ENCODE measurements at places on chromosomes 7 and 10.
A peak's percentile ranks its signal among the peaks of the same experiment; 100 is the strongest.

DNA sequence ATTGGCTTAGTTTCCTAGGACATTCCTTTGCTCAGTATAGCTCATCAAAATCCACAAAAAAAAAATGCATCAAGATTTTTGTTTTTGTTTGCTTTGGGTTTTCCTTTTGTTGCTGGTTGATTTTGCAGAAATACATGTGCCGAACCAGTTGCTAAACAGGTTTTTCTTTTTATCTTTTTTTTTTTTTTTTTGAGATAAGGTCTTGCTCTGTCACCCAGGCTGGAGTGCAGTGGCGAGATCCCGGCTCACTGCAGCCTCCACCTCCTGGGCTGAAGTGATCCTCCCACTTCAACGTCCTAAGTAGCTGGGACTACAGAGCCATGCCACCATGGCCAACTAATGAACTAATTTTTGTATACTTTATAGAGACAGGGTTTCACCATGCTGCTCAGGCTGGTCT lies 8.3 kb downstream of the CSTF2T start:
- no peak for DNase-seq

GRCh38 chr7:153642989-153643388 lies 409.2 kb upstream of the DPP6 start:
- no peak for DNase-seq

GRCh38 chr10:14360961-14361360 lies 30.2 kb upstream of the FRMD4A start:
- no peak for DNase-seq

- no peak for DNase-seq
Observed at GRCh38 chr10:53489335-53490182, 717.0 kb upstream of the MBL2 start.

GRCh38 chr10:46787321-46787615 lies 124.0 kb upstream of the PTPN20 start:
- DNase-seq = peak; percentile 17

- no peak for DNase-seq
Observed at GRCh38 chr10:85061401-85061800, 733.0 kb downstream of the CCSER2 start.

DNA sequence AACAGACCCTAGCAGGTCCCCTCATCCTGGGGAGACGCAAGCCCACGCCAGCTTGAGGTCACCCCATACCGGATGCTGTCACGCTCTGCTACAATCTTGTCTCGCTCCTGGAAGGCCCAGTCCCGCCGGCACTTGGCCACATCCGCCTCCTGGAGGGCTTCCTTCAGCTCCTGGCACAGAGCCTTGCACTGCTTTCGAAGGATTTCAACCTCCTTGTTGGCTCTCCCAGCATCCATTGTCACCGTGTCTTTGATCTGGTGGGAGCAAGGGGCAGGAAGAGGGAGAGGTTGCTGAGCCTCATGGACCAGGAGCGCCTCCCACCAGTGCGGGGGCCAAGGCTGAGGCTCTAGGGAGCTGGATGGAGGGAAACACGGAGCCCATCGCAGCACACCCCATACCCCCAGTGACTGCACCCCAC lies 90.9 kb downstream of the DLG5 start:
- DNase-seq = no peak

DNA sequence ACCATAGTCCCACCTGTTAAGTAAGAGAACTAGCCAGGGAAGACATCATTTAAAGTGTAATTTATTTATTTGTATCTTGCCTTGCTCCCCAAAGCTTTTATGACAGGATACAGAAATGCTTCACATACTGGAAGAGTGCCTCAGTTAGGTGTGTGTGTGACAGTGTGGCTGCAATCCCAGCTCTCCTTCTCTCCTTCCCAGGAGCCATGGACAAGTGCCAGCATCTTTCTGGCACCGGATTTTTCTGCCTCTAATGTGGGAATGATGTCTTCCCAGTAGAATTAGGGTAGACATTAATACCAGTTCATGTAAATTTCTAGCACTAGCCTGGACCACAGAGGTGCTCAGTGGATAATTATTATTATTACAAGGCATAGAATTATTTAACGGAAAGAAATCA lies 30.3 kb upstream of the ATXN7L1 start:
- no peak for DNase-seq

Measured in activated naive CD4-positive, alpha-beta T cell treated with Interleukin-2 at 50 U/mL for 16 hours (primary cell).